ENCODE measurements at places on chromosomes 11 and 22.

DNA sequence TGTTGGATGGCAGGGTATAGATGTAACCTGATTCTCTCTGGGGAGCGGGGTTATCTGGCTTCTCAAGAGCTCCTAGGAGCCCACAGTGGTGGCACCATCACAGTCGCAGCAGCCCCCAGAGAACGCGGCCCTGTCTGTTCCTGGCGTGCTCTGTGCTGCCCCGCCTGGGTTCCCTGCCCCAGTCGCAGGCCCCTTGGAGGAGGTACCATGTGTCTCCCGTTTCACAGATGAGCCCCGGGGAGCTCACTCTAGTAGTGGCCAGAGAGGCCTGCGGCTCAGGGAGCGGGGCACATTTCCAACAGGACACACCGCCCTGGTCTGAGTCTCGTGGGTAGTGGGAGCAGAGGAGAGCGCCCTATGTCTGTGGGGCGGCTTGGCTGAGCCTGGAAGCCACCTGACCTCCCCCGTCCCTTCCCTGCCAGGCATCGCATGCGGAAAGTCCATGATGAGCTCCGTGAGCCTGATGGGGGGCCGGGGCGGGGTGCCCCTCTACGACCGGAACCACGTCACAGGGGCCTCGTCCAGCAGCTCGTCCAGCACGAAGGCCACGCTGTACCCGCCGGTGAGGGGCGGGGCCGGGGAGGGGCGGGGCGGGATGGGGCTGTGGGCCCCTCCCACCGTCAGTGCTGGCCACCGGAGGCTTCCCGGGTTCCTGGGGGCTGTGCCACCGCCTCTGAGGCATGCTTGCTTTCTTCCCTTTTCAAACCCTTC lies 21.0 kb upstream of the PPP6R3 start:
- no peak for DNase-seq

GRCh38 chr11:12235947-12236743 lies 125.8 kb downstream of the MICAL2 start:
- peak; percentile 64 for DNase-seq

GRCh38 chr11:117959438-117960149 lies 26.6 kb upstream of the IL10RA start:
- peak; percentile 71 for DNase-seq

DNA sequence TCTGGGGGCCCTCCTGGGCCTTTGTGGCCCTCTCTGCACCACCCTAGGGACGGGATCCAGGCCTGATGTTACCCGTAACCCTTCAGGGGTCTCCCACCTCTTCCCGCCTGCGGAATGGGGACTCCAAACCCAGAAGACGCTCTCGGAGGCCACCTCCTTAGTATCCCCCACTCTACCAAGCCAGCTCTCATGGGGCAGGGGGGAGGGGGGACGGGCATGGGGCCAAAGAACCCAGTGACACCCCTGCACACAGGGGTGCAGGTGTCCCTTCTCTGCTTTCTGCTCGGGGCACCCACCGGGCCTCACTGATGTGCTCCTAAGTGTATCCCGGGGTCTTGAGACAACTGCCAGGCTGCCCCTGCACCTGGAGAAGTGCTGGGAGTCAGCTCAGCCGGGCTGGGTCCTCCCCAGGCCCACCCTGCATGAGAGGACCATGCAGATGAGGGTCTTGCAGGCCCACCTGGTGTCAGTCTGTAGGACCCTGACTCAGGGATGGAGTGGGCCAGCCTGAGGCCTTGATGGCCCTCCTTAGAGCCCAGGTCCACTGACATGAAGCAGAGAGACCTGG lies 176.9 kb downstream of the IGLL1 start:
- DNase-seq, result no peak

GRCh38 chr22:49659924-49660315 lies 167.8 kb downstream of the BRD1 start:
- no peak for DNase-seq

DNA sequence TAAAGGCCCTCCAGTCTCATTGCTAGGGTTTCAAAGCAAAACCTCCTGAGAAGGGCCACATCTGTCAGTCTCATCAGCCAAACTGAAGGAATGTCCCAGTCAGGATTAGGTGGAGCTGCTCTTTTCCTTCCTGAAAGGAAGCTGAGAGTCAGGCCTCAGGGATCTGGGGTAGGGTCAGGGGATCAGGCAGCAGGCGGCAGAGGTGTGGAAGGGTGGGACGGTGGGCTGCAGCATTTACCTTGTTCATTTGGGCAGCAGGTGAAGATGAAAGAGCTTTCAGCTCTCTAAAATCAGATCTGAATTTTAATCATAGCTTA lies 17.8 kb downstream of the CD82 start:
- DNase-seq, result no peak

DNA sequence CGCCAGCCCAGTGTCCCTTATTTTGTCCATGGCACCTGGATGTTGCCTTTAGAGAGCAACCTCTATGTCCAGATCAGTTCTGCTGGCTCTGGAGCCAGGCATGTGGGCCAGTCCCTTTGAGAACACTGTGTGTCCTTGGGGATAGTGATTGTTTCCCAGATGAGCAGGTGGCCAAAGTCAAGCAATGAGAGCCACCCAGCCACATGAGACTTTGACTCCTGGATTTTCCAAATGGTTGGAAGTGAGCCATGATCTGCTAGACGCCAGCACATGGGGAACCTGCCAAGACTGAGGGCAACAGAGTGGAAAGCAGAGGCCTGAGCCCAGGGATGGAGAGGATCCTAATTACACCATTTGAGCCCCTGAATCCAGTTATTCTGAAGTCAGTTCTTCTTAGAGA lies 479.8 kb downstream of the OPCML start:
- no peak for DNase-seq

- peak; percentile 93 for DNase-seq
Observed at GRCh38 chr11:57484141-57484710, 23.9 kb downstream of the RTN4RL2 start.

DNA sequence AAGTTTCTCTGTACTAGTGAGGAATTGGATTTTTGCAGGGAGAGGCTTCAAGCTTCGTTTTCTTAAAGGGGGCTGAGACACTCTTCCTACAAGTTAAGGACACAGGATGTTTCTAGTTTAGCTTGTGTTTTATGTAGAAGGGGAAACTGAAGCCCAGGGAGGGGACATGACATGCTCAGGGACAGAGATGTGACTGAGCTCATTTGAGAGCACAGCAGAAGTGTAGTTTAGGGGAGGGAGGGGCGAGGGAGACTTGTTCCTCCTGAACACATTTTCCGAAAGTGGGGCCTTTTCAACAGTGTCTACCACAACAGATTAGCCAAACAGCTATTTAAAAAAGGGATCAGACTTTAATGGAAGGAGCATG lies 148.1 kb downstream of the FBXO7 start:
- DNase-seq, result no peak

- no peak for DNase-seq
Observed at GRCh38 chr22:50018608-50019285, 6.2 kb upstream of the IL17REL start.

- DNase-seq, result no peak
Observed at GRCh38 chr22:36461665-36462649, 19.5 kb downstream of the TXN2 start.

- DNase-seq, result no peak
Observed at GRCh38 chr11:83115551-83115950, 41.4 kb upstream of the PCF11 start.

- no peak for DNase-seq
Observed at GRCh38 chr11:121299417-121299816, 6.8 kb downstream of the SC5D start.

GRCh38 chr11:18332891-18333290 lies 10.5 kb downstream of the GTF2H1 start:
- no peak for DNase-seq

DNA sequence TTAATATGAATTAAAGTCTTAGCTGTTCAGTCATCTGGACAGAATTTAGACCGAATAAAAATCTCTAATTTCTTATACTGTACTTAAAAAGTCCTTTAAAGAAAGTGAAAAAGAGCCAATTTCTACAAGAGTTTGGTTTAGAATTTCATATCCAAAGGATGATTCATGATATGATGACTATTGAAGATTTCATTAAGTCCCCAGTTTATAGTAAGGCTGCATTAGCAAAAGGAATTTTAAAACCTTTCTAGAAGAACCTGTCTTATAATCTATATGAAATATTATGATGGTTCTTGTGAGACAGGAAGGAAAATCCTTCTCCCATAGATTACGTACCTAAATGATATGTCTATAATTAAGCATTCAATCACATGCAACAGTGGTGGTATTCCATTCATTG lies 34.8 kb downstream of the TSG101 start:
- no peak for DNase-seq

DNA sequence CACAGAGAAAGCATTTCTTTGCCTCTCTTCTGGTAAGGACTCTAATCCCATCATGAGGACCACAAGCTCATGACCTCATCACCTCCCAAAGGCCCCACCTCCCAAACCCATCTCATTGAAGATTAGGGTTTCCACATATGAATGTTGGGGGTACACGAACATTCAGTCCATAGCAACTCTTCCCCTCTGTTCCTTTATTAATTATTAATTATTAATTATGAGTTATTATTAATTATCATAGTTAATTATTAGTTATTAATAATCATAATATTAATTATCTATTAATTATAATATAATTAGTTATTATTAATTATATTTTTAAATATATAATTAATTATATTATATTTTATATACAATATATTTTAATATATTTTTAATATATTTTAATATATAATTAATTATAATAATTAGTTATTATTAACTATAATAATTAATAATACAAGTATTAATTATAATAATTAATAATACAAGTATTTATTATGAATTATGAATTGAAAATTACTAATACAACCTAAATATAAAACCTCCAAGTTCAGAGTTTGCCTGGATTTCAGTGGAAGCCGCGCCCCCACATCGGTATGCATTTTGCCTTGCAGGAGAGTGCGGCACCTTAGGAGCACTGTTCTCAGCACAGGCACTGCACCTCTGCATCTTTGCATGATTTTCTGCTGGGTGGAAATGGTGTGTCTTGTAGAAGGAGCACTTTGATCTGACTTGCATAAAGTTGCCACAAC lies 128.0 kb upstream of the FGF3 start:
- DNase-seq, result peak; percentile 15

- no peak for DNase-seq
Observed at GRCh38 chr11:123822032-123822431, 15.9 kb upstream of the OR6M1 start.

All from NB4 (cell line).